ENCODE measurements at places on chromosomes 7 and 10.

- DNase-seq, result no peak
Observed at GRCh38 chr10:127535802-127536515, 13.2 kb upstream of the NPS start.

DNA sequence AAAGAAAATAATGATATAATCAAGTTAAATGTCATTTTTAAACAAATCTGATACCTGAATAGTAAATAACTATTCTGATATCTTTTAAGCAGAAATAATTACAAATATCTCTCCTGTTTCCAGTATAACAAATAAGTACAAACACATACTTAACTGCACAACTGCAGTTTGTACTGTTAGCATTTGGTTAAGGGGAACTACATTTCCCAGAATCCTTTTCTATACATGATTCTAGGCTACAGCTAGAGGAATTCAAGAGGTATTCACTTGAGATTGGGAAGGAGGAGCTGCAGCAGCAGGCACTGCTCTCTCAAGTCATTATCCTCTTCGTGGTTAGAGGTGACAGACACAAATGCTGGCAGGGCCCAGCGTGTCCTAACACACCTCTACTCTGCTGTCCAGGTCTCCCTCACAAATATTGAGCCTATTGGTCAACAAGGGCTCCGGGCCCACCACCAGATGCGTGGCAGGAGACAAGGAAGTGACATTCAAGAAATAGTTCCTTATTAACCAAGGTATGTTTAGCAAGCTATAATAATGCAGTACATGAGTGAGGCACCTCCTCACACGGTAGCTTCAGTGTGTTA lies 255.1 kb upstream of the MKLN1 start:
- no peak for DNase-seq

GRCh38 chr10:21230219-21230618 lies 295.3 kb downstream of the SKIDA1 start:
- DNase-seq, result no peak

DNA sequence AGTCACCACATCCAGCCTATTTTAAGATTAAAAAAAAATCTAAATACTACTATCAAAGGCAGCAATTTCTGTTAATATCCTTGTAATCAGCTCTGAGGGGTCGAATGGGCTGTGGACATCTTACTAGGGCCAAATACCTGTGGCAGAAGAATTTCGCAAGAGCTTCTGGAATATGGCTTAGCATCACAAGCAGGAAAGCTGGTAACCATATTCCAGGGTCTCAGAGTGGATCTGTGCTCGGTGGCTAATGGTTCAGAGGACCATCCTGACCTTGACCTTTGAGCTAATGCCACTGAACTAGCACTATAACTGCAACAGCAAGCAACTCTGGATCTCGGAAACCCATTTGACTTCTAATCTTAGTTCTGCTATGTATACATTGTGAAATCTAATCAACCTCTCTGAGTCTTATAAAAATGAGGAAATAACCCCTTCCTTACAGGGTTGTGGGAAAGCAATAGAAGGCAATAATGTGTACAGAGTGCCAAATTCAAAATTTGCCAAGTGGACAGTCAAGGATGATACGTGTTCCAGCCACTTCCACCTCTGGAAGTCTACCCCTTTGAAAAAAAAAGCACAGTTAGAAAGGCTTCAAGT lies 65.5 kb downstream of the CYP26A1 start:
- no peak for DNase-seq

- DNase-seq, result no peak
Observed at GRCh38 chr10:46554166-46554781, 2.2 kb downstream of the GPRIN2 start.

DNA sequence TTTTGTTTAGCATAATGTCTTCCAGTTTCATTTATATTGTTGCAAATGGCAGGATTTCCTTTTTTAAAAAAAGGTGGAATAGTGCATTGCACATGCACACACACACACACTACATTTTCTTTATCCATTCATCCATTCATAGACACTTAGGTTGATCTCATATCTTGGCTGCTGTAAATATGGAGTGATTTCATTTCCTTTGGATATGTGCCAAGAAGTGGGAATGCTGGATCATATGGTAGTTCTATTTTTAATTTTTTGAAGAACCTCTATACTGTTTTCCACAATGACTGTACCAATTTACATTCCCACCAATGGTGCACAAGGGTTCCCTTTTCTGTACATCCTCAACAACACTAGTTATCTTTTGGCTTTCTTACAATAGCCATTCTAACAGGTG lies 68.9 kb downstream of the EBLN1 start:
- no peak for DNase-seq
